Right forelimb (tissue), 1 donor: ENCODE measurements at places on chromosomes 1 and 21.

DNA sequence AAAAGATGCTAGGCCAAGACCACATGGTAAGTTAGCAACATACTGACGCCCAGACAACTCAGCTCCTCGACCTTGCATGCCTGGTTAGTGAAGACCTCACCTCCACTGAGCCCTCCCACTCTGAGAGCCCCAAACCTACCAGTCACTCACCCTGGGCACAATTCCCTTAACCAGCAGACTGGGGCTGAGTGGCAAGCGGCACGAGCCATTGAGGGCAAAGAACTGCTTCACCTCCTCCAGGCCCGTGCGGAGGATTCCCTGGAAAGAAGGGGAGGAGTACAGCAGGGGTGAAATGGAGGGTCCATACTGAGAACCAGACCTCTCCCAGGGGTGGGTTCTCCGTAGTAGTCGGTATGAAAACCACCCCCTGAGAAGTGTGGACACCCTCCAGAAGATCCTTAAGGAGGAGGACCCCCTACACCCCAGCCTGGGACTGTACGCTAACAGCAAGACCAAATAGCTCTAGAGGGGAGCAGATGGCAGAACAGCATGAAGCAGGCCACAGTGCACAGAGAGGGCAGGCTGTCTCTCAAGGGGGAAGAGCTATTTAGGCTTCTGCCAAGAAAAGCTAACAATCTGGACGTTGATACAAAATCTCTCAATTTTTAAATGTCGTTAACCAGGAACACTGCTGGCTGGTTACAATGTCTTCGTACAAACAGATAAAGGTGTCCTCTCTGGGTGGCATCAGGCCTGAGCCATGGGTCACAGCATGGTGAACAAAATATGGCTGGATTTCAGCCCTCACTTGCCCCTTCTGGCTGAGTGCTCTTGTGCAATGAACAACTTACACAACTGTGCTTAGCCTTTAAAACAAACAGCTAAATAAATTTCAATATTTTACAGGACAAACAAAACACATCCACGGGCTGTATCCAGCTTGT is 31.0 kb upstream of the PPP1R15B start:
- DNase-seq = no peak

- no peak for DNase-seq
These were observed 415.0 kb upstream of the ESRRG start for GRCh38 chr1:217138173-217138765.

DNA sequence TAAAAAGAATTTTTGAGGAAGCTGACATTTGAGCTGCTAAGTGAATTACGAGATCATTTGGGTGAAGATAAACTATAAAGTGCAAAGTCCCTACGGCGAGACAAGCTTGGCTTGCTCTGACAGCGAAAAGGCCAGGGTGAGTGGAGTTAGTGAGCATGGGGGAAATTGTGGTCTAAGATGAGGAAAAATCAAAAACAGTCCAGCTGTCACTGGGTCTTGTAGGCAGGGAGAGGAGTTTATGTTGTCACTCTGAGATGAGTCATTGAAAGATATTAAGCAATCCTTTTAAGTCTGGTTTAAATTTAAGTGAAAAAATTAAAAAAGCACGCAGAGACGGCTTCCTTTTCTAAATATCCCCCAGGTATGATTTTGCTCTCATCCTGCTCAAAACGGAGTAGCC is 601.9 kb downstream of the MRPL39 start:
- DNase-seq = no peak

- no peak for DNase-seq
These were observed 65.0 kb downstream of the KIRREL1 start for GRCh38 chr1:158058237-158058985.

GRCh38 chr1:80258659-80259058 is 1252.1 kb upstream of the ADGRL4 start:
- no peak for DNase-seq

DNA sequence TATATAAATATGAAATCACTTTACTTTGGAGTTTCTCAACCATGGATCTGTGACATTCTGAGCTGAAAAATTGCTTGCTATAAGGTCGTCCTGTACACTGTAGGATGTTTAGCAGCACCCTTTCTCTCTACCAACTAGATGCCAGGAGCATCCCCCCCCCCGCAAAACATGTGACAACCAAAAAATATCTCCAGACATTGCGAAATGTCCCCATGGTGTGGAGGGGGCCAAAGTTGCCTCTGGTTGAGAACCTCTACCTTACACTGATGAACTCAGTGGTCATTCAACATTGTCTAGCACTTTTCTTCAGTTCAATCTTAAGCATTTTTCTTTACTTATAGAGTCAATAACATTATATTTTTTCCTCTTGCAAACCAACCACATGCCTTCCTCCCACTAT is 9.2 kb downstream of the FASLG start:
- DNase-seq = no peak

- no peak for DNase-seq
These were observed 24.9 kb downstream of the DIP2A start for GRCh38 chr21:46483300-46484295.

GRCh38 chr1:58880592-58880991 is 96.7 kb upstream of the JUN start:
- no peak for DNase-seq

- DNase-seq = no peak
These were observed 17.1 kb upstream of the HDAC1 start for GRCh38 chr1:32274646-32275340.
